ENCODE measurements at places on chromosomes 1 and 21.

GRCh38 chr1:6827079-6827478 lies 41.8 kb downstream of the CAMTA1 start:
- DNase-seq: no peak

DNA sequence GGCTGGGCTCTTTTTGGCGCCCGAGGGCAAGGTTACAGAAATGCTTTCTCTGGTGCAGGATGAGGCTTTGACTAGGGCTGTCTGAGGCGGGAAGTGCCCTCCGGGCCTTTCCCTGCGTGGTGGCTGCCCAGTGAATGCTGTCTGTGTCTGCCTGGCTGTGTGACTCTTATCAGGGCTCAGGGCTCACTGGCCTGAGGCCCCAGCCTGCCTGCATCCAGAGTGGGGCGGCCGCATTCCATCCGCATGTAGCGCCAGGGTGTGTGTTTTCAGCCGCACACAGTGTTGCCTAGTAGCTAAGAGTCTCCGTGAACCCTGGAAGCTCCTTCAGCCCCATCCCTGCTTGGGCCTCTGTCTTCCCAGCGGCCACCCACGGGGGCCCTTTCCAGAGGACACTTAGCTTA lies 59.1 kb downstream of the FAAP20 start:
- DNase-seq: no peak

- DNase-seq: no peak
Measured at GRCh38 chr1:87305151-87305550, 23.5 kb upstream of the LMO4 start.

- peak; percentile 10 for DNase-seq
Measured at GRCh38 chr1:225426395-225427234, 1.2 kb downstream of the LBR start.

DNA sequence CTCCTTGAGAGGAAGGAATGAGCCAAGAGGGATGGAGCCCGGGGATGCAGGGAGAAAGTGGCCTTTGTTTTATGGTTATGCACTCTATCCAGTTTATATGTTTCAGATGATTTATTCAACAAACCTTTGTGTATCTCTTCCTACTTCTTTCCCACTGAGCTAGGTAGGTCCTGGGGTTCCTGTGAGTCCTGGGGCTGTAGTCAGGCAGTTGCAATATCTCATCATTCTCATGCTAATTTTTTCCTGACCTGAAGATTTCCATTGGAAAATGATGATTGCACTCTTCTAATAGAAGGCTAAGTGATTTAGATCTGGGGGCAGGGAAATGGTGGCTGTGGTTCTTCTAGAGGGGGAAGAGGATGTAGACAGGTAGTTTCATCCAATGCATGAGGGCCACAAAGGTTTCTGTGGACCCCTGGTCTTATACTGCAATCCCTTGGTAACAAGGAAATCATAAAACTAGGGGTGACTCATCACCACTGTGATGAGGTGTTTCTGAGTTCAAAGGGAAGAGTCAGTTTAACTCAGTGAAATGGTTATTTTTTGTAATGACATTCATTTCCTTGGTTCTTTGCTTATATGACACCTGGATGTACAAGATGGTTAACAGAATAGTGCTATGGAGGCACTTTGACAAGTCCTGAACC lies 20.2 kb downstream of the B3GALT5 start:
- no peak for DNase-seq

DNA sequence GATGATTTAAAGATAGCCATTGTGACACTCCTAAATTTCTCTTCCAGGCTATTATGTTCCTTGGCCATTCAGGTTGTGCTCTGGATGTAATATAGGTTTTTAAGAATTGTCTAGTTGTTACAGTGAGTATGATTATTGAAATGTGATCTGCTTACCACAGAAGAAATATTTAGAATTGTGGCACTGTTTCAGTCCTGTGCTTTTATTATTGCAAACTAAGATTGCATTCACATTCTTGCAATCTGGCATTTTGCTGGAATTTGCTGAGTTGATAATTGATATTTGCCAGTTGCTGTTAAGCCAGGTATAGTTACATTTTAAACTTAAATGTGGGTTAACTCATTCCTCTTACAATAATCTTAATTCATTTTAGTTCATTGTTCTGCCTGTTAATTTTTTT lies 22.3 kb downstream of the EXO1 start:
- DNase-seq: no peak

DNA sequence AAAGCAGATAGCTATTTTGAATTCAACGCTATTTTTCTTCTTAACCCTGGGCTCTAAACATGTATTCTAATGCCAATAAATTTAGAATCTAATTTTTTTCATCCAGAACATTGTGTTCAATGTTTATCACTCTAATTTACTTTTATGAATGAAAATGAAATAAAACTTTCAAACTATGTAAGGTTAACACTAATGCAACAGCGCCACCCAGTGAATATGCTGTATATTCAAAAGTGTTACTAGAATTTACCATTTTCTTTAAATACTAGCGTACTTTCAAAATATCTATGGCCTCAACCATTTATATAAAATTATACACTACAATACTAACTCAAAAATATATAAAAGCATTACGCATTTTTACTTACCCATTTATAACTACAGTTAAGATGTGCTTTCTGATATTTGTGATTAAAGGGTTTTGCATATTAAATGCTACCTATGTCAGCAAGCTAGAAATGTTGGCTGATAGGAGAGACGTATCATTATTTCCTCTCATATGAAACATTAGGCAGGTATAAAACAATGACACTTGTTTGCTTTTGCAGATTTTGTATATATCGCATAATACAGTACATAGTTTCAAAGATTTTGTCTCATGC lies 5.9 kb upstream of the NUF2 start:
- DNase-seq: peak; percentile 7

GRCh38 chr21:46038341-46038829 lies 56.8 kb downstream of the COL6A1 start:
- no peak for DNase-seq

GRCh38 chr1:216723274-216723780 lies at the start of gene ESRRG:
ESRRG (minus strand) TSS chr1:216723429; CDS start chr1:216723299, 130 bp downstream.
- no peak for DNase-seq

GRCh38 chr21:32442566-32443318 lies 30.2 kb downstream of the EVA1C start:
- no peak for DNase-seq

GRCh38 chr1:229046251-229046853 lies 224.6 kb upstream of the RAB4A start:
- DNase-seq: no peak

DNA sequence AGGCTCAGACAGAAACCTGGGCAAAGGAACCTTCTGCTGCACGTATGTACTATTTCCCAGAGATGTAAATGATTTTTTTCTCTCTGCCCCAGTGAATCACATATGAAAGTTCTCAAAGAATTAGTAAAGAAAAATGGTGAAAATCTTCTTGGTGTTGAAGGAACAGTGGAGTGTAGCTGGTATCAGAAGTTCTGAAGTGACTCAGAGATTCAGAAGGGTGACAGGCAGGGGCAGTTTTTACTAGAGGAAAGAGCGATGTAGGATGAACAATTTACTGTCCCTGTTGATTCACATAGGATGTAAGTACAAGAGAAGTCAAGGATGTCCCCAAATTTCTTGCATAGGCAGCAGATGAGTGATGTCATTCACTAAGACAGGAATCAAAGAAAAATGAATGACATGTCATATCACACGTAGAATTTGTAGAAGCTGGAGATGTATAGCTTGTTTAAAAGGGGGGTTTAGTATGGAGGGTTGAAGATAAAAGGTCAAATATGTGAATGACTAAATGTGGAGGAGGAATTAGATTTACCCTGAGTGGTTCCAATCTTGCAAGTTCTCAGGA lies 26.4 kb downstream of the WLS start:
- DNase-seq: no peak

GRCh38 chr1:92367496-92367895 lies 68.6 kb downstream of the RPAP2 start:
- DNase-seq: no peak

DNA sequence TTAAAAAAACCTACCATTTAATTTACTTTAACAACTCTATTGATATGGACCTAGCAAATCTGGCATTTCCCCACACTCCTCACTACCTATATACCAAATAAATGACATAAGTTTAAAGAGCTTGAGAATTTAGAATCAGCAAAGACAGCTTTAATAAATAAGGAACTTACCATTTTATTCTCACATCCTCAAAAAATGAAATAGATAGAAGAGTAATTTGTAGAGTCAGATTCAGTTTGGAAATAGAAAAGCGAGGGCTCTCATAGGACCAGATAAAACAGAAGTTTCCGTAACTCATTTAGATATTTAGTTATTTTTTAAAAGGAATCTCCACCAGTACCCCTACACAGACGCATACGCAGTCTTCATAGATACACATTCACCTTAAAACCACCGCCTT lies 117.9 kb downstream of the RGS2 start:
- no peak for DNase-seq

DNA sequence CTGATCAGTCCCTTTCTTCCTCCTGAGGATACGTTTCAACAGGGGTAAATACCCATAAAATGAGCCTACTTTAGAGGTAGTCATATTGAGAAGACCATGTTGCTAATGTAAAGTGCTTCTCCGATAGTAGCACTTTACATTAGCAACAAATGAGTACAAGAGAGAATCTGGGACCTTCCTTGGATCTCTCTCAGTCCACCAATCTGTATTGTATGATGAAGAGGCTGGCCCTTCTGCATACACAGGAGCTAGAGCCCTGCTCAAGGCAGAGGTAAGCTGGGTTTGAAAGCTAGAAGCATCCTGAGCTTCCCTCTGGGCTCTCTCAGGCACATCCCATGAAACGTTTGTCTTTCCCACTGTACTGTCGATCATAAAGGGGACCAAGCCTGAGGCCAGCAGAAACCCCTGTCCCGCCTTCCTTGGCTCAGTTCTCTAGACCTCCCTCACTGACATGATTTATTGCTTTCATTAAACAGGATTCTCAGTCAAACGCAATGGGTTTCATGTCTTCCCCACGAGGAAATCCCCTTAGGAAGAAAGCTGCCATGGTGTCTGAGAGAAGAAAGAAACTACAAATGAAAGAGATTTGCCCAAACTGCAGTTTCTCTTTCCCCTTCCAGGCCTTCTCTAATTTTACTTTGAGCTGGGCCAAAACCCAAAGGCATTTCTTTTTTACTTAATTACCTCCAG lies 62.8 kb upstream of the BCAR3 start:
- no peak for DNase-seq

DNA sequence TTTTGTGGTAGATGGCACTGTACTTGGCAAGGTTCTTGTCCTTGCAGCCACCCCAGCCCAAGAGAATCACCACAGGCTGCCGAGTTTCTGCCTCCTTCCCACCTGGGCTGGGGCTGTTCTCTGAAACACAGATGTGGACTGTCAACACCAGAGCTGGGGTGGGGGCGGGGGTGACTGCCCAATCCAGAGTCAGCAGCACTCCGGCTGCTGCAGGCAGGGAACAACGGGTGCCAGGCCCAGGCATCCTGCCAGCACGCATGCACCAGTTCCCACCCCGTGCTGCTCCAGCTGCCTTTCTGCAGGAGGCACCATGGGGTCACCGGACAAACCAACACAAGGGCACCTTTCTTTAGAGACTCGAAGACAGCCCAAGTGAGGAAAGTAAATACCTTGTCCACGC lies 14.1 kb downstream of the TMEM53 start:
- no peak for DNase-seq

DNA sequence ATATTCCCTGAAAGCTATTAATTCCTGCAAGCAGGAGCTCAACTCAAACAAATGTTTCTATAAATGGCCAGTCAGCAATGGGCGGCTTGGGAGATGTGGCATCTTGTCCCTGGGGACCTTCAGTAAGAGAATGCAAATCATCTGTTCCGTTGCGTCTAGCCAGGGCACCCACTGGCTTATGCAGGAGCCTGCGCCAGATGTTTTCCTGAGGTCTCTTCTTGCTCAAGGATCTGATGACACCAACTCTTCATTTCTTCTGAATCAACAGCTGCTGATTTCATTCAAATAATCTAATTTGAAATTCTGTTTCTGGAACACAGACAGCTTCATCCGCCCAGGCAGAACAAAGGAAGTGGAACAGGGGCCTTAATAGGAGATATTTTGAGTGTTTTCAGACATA lies 70.0 kb upstream of the AJAP1 start:
- no peak for DNase-seq

DNA sequence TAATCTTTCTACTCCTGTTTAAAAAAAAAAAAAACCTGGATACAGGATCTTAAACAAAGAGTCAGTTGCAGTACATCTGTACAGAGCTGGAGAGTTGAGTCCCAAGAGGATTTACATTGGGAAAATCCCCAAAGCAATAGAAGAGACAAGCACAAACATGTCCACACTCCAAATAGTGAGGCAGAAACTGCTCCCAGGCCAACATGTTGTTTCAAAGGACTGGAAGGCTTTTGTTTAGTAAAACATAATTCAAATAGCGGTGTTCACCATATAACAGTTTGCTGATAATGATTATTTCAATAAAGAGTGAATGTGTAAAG lies 425.4 kb downstream of the ADGRL2 start:
- no peak for DNase-seq

DNA sequence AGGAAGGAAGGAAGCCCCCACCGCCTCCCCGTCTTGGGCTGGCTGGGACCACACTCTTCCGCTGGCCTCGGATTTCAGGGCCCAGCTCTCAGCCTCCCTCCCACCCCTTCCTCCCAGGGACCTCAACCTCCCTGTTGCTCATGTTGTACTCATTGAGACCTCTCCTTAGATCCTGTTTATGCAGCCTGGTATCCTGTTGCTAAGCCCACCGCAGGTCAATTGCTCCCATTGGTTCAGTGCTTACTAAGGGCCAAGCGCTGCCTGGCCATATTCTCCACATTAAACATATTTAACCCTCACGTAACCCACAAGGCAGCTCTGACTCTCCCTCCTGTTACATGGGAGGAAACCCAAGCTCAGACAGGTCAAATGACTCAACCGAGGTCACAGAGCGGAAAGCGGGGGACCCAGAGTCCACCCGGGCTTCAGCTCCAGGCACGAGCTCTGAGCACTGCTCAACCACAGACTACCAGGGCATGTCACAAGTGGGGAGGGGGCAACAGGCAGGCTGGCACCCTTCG lies 23.2 kb upstream of the H6PD start:
- DNase-seq: no peak

GRCh38 chr1:115261496-115261895 lies 76.6 kb downstream of the NGF start:
- DNase-seq: no peak

- no peak for DNase-seq
Measured at GRCh38 chr1:91624331-91624730, 123.7 kb downstream of the CDC7 start.

- no peak for DNase-seq
Measured at GRCh38 chr1:34167389-34167788, 2.4 kb upstream of the CSMD2 start.

DNA sequence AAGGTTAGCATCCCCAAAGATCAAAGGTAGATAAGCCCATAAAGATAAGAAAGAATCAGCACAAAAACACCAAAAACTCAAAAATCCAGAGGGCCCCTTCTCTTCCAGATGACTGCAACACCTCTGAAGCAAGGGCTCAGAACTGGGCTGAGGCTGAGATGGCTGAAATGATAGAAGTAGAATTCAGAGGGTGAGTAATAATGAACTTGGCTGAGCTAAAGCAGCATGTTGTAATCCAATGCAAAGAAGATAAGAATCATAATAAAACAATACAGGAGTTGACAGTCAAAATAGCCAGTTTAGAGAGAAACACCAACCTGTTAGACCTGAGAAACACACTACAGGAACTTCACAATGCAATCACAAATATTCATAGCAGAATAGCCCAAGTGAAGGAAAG lies 406.9 kb upstream of the CXADR start:
- DNase-seq: no peak

Measured in stimulated activated CD8-positive, alpha-beta memory T cell treated with anti-CD3 and anti-CD28 coated beads, Interleukin-2, amount 100 ng/mL, for 48 hours (primary cell).